ENCODE measurements at places on chromosomes 3 and 15. TPM values are rescaled to one million over a fixed set of nuclear protein-coding genes. Genes with fewer than 3 reads are reported as not detected.

- no peak for DNase-seq
These were observed 83.5 kb upstream of the BCL6 start for GRCh38 chr3:187828579-187829452.

REC114 gene
- not detected for total RNA-seq

TAGLN3 gene
- total RNA-seq, result 0.64 TPM

DNA sequence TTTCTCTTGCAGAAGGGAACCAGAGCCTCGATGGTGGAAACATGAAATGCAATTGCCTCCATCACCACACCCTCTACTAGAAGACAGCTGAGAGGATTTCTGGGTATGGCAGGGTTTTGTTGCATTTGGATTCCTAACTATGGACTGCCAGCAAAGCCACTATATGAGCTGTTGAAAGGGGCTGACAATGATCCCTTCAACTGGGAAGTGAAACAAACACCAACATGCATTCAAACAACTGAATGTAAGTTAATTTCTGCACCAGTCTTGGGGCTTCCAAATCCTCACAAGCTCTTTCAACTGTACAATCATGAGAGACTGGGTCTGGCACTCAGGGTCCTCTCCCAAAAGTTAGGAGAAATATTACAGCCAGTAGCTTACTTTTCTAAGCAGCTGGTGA is 116.7 kb upstream of the PLCL2 start:
- DNase-seq, result no peak

NOX5 gene
- 0.91 TPM for total RNA-seq

All from HCT116 (cell line).